ENCODE measurements at places on chromosomes 6 and 20.

DNA sequence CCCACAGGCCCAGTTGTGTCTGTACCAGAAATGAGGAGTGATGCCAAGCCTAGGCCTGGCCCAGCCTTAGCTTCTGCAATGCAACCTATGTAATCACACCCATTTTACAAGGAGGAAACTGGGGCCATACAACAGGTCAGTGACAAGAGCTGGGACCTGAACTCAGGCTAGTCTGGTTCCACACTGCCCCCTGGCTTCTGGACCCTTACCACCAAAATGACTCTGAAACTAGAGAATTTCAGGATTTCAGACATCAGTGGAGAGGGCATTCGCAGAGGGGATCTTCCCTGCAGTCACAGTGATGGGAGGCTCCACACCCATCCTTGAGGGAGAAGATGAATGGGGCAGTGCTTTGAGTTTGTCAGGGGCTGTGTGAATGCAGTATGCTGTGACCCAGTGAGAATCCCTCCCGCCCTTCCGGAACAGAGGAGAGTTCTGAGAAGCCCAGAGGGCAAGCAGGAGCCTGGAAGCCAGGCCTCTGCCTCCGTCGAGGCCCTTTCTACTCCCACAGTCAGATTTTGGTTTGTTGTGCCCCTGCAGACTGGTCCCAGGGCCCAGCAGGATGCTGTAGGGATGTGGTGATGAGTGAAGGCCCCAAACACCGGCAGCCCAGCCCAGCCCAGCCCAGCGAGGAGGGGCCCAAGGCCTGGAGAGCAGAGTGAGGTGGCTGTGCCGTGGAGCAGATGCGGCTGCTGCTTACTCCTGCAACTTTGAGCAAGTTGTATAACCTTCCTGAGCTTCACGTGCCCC lies 48.1 kb upstream of the MYL9 start:
- DNase-seq, result peak; percentile 30

DNA sequence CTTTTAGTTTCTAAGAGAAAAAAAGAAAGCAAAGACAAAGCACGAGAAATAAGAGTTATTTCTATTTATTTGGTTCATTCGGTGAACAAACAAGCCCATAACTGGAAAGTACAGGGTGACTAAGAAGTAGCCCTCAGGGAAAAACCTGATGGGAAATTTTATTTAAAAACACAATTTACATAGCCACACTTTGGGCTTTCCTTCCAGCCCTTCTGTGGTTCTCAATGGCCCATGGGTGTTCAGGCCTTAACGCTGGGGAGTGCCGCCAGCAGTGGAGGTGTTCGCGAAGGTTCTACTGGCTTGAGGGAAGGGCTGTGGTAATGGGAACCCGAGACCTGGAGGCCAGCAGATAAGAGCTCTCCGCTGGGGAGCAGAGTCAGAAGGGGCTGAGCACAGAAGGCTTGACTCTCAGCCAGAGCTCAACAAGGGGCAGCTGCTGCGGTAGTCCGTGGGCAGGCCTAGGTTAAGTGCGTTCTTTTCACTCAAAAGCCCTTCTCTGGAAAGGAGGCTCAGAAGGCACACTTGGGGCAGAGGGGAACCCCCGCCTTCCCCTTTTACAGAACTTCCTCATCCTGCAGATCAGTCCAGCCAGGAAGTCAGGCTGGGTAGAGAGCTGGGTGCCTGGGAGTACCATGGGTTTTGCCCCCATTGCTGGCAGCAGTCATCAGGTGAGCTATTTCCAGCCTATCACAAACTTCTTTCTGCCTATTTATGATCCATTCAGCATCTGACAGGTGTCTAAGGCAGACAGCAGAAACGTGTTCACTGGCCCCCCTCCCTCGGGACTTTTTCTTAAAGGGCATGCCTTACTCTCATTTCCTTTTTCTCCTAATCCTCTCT lies 8.8 kb upstream of the CD83 start:
- DNase-seq, result no peak

- DNase-seq, result no peak
Observed at GRCh38 chr6:119717942-119718341, 368.4 kb upstream of the MAN1A1 start.

- peak; percentile 55 for DNase-seq
Observed at GRCh38 chr6:31737991-31738979, 1.5 kb upstream of the MSH5 start.

- no peak for DNase-seq
Observed at GRCh38 chr20:38134427-38135270, 30.4 kb downstream of the TGM2 start.

DNA sequence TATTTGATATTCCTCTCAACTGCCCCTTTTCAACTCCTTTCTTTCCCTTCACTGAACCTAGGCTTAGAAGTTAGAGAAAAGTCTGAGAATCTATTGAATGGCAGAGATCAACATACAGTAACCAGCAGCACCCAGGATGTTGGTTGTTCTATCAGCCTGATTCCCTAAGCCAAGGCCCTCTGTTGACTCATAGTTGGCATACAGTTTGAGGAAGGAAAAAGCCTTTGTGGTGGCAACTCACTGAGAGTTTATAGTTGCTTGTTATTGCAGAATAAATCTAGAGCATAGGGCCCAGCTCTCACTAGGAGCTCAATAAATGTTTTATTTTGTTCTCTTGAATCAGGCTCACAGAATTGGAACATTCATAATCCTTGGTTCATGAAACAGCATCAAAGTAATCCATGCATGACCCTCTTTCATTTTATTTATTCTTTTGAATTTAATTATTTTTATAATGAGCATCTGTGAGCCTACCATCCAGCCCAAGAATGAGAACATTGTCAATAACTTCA lies 119.1 kb upstream of the ADGRF1 start:
- no peak for DNase-seq

DNA sequence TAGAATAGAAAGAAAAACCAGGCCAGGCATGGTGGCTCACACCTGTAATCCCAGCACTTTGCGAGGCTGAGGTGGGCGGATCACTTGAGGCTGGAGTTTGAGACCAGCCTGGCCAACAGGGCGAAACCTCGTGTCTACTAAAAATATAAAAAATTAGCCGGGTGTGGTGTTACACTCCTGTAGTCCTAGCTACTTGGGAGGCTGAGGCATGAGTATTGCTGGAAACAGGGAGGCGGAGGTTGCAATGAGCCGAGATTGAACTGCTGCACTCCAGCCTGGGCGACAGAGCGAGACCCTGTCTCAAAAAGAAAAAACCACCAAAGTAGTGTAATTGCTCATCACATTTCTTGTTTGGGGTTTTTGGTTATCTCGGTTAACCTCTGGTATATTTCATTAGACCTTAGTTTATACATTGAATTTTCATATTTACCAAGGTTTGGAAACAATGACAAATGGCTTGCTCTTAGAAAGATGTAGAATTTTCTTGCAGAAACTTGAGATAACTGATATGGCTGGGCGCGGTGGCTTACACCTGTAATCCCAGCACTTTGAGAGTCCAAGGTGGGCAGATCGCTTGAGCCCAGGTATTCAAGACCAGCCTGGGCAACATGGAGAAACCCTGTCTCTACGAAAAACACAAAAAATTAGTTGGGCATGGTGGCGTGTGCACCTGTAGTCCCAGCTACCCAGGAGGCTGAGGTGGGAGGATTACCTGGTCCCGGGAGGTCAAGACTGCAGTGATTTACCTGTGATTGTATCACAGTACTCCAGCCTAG lies 14.2 kb downstream of the ITCH start:
- DNase-seq, result no peak

GRCh38 chr6:116379764-116380163 lies 9.0 kb downstream of the DSE start:
- DNase-seq, result no peak

- DNase-seq, result no peak
Observed at GRCh38 chr6:26224940-26225847, 138.0 kb downstream of the HFE start.

- DNase-seq, result no peak
Observed at GRCh38 chr20:14451458-14451857, 114.0 kb upstream of the FLRT3 start.

DNA sequence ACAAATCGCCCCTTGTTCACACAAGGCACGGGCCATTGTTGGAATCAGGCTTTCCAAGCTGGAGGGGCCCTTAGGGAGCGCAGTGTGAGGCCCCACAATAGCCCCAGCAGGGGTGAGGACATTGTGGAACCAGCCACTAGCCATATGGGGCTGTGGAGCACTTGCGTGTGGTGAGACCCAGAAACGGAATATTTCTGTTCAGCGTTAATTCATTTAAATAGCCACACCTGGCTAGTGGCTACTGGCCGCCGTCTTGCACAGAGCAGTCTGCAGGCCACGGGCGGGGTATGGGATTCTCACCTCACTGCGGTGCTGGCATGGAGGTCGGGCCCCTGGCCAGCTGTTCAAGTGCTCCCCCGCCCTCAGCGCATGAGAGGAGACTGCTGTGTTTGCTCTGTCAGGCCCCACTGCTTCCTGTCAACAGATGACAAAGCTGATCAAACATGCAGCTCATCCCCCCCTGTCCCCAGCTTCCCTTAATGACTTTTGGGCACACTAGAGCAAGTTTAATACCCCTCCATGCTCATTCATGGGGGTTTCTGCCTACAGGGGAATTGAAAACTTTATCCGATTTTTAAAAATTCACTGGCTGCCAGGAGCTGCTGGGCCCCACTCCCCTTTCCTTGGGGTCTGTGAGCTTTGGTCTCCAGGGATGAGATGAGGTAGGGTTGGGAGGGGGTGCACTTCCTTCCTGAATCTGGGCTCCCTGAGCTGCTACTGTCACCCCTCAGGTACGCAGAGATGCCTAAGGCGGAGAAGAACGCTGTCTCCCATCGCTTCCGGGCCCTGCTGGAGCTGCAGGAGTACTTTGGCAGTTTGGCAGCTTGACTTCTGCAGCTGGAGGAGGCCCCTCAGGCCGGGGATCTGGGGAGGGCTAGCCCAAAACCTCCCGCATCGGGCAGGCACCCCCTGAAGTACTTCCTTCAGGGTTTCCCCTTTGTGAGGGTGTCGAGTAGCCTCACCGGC lies 13.6 kb downstream of the ITPA start:
- no peak for DNase-seq

- DNase-seq, result no peak
Observed at GRCh38 chr20:63417097-63417737, 55.2 kb downstream of the KCNQ2 start.

DNA sequence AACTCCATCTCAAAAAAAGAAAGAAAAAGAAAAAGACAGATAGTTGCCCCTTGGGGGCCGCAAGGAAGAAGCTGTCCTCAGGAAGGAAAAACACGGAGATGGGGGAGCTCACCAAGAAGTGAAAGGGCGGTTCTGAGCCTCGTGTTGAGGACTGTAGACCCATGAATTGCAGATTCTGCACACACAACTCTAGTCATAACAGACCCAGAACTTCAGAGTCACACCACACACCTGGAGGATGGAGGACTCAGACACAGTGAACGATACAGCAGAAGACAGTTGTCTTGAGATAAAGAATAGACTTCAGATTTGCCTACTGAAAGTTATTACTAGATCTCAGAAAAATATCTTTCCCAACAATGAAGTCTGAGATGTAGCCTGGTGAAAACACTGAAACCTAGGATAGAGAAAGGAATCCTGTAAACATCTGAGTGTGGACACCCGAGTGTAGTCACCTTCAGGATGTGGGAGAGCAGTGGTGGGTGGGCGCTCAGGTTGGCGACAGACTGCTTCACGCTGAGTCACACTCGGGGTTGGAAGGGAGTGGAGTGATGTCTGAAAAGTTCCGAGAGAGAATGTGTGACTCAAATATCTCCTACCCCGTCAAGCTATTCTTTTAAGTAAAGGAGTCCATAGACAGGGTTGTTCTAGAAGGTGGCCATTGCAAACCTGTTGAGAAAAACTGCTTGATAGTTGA lies 88.1 kb downstream of the MAP3K4 start:
- no peak for DNase-seq

DNA sequence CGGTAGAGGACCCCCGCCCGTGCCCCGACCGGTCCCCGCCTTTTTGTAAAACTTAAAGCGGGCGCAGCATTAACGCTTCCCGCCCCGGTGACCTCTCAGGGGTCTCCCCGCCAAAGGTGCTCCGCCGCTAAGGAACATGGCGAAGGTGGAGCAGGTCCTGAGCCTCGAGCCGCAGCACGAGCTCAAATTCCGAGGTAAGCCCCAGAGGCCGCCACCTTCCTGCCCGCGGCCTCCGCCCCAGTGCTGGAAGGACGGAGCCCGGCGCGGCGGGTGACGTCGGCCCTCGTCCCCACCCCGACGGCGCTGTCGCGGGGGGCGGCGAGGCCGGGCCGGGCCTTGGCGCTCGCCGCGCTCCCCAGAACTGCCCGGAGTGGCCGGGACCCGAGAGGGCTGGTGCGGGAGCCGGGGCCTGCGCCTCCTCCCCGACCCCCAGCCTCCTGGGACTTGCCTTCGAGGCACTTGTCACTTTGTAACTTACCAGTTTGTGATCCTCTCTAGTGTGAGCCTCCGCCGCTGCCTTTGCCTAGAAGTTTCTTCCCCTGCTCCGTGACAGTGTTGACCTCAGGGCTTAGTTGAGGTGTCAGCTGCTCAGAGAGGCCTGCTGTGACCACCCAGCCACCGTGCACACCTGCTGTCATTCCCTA lies 417 bp downstream of the VAPB start:
- peak; percentile 28 for DNase-seq

DNA sequence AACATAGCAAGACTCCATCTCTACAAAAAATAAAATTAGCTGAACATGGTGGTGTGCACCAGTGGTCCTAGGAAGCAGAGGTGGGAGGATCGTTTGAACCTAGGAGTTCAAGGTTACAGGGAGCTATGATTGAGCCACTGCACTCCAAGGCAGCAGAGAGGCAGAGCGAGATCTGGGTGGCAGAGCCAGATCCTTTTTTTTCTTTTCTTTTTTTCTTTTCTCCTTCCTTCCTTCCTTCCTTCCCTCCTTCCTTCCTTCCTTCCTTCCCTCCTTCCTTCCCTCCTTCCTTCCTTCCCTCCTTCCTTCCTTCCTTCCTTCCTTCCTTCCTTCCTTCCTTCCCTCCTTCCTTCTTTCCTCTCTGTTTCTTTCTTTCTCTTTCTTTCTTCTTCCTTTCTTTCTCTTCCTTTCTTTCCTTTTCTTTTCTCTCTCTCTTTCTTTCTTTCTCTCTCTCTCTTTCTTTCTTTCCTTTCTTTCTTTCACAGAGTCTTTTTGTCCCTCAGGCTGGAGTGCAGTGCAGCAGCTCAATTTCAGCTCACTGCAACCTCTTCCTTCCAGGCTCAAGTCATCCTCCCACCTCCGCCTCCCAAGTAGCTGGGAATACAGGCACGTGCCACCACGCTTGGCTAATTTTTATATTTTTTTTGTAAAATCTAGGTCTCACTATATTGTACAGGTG lies 9.2 kb upstream of the VSTM2L start:
- no peak for DNase-seq

DNA sequence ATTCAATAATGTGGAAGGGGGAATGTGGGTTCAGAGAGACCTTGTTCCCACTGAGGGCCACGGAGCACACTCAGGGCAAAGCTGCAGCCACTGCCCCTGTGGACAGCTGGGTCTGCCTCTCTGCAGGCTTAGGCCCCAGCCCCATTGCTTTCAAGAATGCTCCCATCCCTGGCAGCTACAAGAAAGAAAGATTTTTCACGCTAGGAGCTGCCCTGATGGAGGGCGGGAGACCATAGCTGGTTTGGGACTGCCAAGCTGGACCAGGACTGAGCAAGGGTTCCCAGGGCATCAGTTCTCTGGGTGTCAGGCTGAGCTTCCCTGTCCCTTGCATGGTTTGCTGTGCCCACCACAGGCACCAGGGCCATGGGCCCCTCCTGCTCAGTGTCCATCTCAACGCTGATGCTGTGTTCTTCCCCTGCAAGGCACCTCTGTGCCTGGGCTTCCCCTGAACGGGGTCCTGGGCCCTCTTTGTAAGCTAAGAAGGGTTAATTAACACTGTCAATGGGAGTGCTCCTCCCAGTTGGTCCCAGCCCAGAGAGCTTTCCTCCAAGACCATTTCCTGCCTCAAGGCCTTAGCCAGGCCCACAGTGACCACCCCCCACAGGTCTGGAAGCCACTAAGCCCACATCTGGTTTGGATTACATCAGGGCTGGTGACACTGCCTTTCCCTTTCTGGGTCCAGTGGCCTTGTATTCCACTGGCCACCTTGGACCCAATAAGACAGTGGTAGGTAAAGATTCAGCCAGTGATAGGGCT lies 8.4 kb downstream of the FOXS1 start:
- DNase-seq, result no peak

- peak; percentile 46 for DNase-seq
Observed at GRCh38 chr6:107536180-107536961, 46.5 kb downstream of the SOBP start.

Data from HAP-1 (cell line).